ENCODE measurements at places on chromosomes 1 and 21.

GRCh38 chr1:83113652-83114051 is 885.3 kb downstream of the TTLL7 start:
- no peak for DNase-seq

DNA sequence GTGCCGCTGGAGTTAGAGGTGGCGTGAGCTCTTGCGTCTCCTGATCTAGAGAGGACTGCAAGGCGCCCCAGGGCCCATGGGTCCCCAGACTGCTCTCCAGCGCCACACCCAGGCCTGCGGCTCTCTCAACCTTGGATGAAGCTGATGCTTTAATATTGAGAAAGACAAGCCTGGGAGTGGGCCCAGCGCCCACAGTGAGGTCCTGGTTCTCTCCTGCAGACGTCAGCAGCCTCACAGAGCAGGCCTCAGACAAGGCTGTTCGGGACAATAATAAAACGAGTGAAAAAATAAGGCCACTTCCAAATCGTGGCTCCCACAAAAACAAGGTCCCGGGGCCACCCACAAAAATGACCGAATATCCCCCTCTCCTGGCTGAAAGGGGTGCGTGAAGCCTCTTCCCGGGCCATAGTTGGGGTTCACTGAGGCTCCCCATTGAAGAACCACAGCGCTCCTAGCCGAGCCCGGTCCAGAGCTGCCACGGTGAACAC is 6.0 kb upstream of the DNMT3L start:
- peak; percentile 35 for DNase-seq

- peak; percentile 76 for DNase-seq
Measured at GRCh38 chr21:46622226-46622625, 13.2 kb upstream of the PRMT2 start.

GRCh38 chr1:228273720-228274451 is 66.0 kb downstream of the OBSCN start:
- DNase-seq: no peak

- DNase-seq: no peak
Measured at GRCh38 chr1:214146523-214146922, 134.4 kb upstream of the SMYD2 start.

GRCh38 chr1:1763657-1764621 is 14.3 kb downstream of the NADK start:
- DNase-seq: peak; percentile 24

DNA sequence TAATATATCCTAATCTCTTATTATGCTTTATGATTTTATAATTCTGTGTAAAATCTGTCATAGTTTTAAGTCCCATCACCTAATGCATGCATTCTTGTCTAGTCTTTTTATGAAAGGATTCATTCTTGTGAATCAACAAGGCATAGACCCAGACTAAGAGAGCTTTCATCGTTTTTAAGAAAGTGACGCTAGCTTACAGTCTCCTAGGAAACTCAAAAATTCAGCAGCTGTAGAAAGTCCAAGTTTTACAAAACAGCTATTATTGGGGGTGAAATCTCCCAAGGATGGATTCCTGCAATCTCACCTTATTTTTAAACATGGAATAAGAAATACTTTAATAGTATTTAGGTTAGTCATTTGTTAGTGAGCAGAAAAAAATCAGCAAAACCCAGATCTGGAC is 104.7 kb downstream of the NCAM2 start:
- no peak for DNase-seq

GRCh38 chr1:62687421-62687902 is 724 bp downstream of the DOCK7 start:
- peak; percentile 23 for DNase-seq

DNA sequence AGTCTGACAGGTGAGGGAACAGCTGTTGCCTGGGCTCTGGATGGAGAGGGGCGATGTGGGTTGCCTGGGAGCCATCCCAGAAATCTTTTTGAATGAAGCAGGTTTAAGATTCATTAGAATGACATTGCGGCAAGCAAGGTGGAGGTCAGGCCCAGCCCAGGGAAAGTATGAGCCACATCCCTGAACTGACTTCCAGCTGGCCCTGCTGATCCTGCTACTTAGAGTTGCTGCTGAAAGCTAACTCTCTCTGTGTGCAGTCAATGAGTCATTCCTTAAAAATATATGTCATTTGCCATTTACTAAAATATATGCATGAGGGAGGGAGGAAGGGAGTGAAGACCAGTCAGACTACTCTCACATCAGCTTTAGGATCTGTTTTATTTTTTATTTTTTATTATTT is 54.3 kb upstream of the RAB3GAP2 start:
- no peak for DNase-seq

- no peak for DNase-seq
Measured at GRCh38 chr21:38467374-38467773, 30.9 kb downstream of the ERG start.

DNA sequence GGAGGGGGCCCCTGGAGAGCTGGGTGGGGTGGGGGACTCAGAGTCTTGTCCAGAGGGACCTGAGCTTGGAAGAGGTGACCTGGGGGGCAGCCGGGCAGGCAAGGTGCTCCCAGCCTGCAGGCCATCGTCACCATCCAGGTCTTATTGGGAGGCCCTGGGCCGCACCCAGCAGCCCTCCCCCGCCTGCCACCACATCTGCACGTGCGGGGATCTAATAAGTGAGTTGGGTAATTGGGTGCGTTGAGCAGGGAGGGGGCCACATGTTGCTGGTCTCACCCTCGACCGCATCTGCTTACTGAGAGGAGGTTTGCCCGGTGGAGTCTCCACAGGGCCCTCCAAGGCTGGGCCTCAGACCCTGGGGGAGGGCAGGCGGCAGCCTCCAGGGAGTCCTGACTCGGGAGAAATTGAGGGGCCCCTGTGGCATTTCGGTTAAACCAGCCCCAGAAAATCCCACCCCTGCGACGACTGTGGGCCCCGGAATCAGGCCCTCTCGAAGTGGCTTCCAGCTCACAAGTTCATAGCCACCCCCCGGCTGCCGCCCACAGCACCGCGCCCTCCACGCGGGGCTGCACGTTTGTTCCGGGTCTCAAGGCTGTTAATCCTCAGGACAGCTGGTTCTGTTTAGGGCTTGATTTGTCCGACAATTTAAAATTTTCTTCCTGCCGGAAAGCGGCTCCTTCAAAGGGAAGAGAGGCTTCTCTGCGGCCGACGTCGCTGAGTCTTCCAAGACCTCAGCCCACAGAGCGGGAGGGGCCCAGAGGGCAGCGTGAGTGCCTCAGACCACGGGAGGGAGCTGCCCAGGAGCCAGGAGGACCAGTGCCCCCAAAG is 14.7 kb upstream of the COL6A2 start:
- no peak for DNase-seq

- DNase-seq: no peak
Measured at GRCh38 chr1:8370046-8370881, 52.4 kb downstream of the SLC45A1 start.

- no peak for DNase-seq
Measured at GRCh38 chr1:167648978-167649744, 19.1 kb downstream of the RCSD1 start.

DNA sequence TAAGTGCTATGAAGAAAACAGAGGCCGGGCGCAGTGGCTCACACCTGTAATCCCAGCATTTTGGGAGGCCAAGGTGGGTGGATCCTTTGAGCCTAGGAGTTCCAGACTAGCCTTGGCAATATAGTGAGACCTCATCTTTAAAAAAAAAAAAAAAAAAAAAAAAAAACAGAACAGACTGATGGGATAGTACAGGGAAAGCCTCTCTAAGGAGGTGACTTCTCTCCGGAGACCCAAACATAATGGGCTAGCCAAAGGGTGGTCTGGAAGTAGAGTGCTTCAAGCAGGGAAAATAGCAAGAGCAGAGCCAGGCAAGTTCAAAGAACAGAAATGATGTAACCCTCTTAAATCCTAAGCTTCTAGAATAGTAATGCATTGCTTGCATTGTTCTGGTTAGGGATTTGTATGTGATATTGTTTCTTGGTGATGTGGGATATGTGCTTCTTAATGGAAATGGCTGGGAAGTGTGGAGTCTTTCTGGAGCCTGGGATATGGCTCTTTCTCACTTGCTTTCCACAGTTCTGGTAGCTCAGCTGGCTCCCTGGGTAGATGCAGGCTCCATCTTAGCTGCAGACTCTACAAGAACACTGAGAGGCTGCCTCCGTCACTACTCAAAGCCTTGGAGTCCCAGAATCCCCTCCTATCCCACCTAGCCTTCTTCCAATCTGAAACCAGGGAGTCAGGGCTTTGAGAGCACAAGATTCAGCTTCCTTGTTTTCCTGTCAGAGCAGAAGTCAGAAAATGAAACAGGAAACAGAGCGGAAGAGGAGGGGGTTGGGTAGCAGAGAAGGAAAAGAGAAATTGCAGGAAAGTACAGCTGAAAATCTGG is 1.9 kb upstream of the PIGV start:
- no peak for DNase-seq

GRCh38 chr1:195898924-195899323 is 709.3 kb downstream of the KCNT2 start:
- DNase-seq: no peak

- no peak for DNase-seq
Measured at GRCh38 chr21:25491267-25491666, 116.0 kb downstream of the MRPL39 start.

GRCh38 chr1:164659621-164660411 is 100.8 kb downstream of the PBX1 start:
- DNase-seq: no peak

DNA sequence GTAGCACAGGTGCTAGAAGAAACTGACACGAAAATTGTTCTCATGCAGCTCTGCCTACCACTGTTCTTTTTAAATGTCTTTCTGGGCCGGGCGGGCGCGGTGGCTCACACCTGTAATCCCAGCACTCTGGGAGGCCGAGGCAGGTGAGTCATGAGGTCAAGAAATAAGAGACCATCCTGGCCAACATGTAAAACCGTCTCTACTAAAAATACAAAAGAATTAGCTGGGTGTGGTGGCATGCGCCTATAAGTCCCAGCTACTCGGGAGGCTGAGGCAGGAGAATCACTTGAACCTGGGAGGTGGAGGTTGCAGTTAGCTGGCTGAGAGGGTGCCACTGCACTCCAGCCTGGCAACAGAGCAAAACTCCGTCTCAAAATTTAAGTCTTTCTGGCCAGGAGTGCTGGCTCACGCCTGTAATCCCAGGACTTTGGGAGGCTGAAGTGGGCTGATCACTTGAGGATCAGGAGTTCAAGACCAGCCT is 947 bp upstream of the RIT1 start:
- no peak for DNase-seq

DNA sequence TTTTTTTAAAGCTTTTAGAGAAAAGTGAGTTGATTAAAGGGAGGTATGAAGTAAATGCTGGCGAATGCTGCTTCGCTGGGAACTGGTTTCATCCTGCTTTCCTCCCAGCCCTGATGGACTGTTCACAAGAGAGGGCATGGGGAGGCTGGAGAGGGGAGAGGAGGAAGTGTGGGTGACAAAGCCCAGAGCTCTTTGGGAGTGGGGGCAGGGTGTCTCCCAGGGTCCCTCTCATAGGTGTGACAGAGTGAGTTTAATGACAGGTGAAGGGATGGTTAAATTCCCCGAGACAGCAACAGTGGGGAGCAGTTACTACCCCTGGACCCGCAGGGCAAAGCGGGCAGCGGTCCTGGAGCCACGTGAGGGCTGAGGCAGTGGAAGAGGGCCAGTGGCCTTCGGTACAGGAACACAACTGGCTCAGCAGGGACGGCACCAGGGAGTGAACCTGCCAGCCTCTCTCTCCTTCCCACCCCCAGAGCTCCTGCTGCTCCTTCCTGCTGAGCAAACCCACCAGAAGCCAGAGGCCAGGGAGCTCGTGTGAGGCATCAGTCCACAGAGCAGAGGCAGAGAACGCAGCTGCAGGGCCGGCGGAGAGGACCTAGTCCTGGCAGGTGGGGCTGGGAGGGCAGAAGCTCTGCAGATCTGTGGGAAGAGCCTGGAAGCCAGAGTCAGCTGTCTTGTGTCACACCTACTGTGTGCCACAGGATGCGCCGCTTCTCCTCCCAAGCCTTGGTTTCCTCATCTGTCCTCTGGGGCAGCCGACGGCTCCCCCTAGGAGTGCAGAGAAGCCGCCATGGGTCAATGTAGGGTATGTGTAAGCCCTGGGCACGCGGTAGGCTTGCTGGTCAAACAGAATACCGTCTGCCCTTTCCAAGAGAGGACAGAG is 20.9 kb upstream of the LRP8 start:
- DNase-seq: peak; percentile 6

DNA sequence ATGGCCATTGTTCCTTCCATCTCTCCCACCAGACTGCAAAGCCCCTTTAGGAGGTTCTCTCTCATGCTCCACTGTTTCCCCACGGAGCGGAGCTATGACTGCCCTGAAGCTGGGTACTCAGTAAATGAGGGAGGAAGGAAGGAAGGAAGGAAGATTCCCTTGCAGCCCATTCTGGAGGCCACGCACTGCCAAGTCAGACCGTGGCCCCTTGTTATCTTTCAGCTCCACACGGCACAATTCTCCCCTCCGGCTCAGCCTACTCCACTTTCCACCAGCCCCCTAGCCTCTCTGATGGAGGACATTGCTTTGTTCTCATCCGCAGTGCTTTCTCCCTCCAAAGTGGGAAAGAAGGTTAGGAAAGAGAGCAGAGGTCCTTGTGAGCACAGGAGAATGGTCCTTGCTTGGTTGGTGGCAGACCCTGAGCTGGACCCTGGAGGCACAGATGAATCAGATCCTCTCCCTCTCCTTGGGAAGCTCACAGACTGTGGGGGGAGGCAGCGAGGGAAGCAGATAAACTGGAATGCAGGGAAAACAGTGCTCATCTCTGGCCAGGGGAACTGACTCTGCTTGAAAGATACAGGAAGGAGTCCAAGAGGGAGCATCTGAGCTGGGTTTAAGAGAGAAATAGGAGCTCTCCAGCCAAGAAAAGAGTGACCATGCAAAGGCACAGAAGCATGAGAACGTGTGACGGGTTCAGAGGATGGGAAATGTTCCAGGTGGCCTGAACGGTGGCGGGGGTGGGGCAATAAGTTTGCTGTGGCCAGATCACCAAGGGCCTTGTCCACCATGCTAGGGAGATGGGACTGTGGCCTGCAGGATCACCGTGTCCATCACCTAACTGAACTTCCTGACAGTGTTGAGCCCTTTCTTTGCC is 52.6 kb downstream of the GLIS1 start:
- no peak for DNase-seq

- DNase-seq: no peak
Measured at GRCh38 chr1:61085983-61086644, 3.8 kb downstream of the NFIA start.

GRCh38 chr1:77475641-77476040 is 193.8 kb downstream of the AK5 start:
- no peak for DNase-seq

All from CD4-positive, alpha-beta T cell treated with Interleukin-4 for 1 hour (primary cell).